ENCODE measurements at places on chromosomes 3 and 15.

DNA sequence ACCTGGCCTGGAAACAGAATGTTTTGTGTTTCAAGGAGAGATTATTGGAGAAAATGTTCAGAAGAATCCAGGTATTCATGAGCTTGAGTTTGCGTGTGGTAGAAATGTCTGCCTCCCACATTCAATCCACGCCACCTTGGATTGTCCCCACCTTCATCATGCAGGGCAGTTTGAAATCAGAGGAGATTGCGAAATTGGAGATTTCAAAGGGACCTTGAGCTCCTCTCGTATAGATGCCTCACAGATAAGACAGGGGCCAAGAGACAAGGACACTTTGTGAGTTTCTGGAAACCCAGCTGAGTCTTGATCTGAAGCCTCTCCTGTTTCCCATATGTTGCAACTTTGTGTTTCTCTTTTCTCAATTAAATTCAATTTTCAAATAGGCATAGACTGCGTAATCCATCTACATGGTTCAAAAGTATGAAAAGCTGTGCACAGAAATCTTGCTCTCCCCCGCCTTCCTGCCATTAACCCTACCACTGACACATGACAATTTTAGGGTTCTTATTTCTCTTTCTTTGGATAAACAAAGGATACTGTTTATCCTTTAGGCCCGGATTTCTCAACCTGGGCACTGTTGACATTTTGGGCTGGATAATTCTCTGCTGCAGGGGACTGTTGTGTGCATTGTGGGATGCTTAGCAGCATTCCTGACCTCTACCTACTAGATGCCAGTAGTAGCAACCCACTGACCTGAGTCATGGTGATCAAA is 53.8 kb downstream of the CMTM8 start:
- DNase-seq = no peak

- DNase-seq = no peak
Observed at GRCh38 chr15:78280319-78281072, 16.1 kb downstream of the DNAJA4 start.

GRCh38 chr15:40320931-40321371 is 2.5 kb upstream of the INAFM2 start:
- DNase-seq = peak; percentile 37

GRCh38 chr3:64518496-64518895 is 169.3 kb downstream of the ADAMTS9 start:
- no peak for DNase-seq

GRCh38 chr3:100489118-100489517 is 3.3 kb upstream of the TMEM45A start:
- no peak for DNase-seq

DNA sequence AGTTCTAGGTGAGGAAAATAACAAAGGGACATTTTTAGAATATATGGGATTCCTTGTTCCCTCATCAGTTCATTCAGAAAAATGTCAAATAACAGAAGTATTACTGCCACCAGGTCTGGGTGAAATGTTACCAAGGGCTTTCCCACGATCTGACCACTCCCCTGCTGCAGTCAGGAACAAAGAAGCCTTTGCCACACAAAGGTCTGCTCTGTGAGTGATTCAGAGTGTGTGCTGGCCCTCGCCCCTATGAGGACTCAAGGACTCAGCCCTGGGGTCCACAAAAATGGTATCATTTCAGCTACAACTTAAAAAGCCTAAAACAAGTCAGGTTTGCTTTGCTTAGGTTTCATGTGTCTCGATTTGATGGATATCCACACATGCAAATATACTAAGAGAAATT is 5.0 kb downstream of the MKRN3 start:
- no peak for DNase-seq

- DNase-seq = no peak
Observed at GRCh38 chr3:151859233-151859673, 14.2 kb upstream of the SUCNR1 start.

DNA sequence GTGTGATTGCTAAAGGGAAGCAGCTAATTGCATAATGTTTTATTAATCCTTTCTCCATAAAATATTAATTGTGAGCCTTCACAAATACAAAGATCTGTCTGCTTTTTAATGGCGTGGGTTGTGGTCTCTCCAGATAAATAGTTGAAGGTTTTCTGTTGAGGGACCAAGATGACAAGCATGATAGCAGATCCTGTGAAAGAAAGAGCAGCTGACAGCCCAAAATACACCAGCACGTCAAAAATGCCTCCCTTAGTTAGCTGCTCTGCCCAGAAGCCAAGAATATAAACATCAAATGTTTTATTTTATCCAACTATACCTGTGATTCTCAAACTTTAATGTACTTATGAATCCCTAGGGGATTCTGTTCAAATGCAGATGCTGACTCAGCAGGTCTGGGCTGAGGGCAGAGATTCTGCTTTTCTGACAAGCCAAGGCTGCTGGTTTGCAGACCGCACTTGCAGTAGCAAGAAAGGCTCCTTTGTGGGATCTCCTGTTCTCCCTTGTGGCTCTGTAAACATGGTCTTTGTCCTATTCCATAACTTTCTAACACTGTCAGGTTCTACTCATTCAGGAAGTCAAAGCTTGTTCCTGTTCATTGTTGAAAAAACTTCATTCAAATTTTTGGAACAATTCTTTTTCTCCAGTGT is 119.1 kb upstream of the SLC25A36 start:
- DNase-seq = no peak

DNA sequence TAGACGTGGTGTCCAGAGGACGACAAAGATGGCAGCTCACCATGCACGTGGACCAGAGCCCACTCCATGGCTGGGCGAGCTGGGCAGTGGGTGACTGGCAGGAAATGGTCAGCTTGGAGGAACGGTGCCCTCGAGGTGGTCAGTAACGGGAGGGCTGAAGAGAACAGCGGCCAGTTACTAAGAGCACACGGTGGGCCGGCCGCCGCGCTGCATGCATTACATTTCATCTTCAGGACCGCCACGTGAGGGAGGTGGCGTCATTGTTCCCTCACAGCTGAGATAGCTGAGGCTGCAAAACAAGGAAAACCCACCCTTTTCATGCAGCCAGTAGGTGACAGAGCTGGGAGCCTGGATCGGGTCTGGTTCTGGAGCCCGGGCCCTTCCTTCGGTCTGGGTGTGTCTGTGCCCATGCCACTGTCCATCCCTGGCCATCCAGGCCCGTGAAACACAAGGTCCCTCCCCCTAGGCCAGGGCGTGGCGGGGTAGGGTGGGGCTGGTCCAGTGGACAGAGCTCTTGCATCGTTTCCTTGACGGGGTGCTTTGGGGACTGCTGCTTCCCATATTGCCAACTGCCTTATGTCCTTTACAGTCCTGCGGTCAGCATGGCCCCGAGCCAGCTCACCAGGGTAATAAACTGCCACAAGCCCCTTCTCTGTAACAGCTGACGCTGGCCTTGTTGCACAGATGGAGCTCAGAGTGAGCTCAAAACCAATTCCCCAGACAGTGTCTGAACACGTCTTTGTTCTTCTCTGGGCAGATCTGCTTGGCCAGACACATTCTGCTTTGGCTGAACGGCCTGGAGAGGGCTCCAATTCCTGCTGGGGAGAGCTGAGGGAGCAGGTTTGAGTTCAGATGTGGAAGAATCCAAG is 51.8 kb downstream of the RGMA start:
- peak; percentile 15 for DNase-seq

DNA sequence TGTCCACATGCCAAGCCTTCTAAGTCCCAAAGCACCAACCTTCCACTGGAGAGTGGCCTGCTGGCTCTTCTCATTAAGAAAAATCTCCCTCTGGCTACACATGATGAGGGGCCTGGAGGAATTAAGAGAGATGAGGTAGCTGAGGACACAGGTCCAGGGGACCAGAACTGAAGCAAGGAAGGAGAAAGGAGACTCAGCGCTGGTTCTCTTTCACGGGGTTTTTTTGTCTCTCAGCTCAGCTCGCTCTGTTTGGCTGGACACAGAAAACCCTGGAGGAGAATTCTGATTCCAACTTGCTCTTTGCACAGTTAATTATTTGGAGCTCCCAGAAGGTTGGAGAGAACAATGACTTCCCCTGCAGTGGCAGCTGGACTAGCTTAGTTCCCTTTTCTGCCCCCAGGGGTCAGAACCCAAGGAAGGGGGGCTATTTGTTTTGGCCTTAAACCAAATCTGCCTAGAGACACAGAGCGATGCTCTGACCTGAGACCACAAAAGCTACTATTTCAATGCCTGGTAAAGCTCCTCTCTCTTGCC is 507.6 kb downstream of the FHIT start:
- no peak for DNase-seq

- DNase-seq = no peak
Observed at GRCh38 chr15:28930476-28931291, 44.9 kb downstream of the APBA2 start.

- no peak for DNase-seq
Observed at GRCh38 chr15:88788816-88789215, 14.4 kb upstream of the ACAN start.

DNA sequence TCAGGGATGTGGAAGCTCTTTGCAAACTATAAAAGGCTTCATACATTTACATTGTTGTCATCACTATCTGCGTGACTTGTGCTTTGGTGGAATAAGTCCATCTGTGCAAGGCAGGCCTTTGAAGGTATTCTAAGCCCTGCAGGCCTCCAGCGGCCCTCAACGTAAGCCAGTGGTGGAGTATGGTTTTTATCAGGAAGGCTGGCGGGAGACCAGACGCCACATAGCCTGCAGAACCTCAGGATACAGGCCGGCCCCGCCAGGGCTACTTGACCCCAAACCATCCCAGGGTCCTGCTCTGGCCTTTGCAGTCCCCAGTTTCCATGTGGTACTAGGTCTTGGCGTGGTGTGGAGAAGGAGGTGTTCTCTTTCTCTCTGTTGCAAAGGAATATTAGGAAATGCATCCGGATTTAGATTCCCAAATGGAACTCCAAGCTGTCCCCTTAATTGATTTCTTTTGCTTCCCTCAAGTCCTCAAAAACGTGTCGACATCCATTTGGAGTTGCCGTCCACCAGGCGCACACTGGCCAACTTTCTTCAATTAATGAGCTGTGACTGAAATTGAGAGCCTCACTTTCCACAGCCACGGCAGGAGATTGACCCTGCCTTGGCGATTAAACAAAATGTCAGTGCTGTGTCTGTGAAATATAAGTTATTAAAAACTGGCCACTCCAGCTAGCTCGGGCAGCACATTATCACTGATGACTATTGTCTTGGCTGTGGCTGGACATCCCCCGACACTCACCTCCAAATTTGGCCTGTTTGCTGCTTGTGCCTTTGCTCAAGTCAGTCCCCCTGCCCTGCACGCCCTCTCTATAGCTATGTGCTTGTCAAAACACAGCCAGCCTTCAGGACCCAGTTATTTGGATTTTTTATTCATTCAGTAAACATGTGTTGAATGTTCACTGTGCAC is 239.8 kb upstream of the TLE3 start:
- DNase-seq = no peak

GRCh38 chr3:134239538-134239937 is 11.1 kb downstream of the RYK start:
- DNase-seq = no peak

DNA sequence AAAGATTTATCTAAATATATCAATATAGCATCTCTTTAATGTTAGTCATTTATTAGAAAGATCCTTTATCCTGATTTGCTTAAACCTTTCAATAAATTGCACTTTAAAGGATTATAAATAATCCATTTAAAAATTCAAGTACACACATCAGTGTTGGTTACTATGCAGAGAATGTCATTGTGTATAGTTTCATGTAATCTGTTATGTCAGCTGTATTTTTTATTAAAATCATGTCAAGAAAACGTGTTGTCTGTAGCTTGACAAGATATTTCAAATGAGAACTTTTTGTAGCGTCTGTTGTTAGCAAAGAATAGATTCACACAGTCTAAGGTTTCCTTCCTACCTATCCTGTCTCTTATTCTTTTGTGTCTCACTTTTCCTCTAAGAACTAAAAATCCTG is 7.8 kb downstream of the PDHB start:
- no peak for DNase-seq

- DNase-seq = peak; percentile 33
Observed at GRCh38 chr3:160661660-160662059, 15.3 kb upstream of the ARL14 start.

GRCh38 chr3:72004749-72005292 is 219.9 kb upstream of the PROK2 start:
- DNase-seq = no peak

- DNase-seq = no peak
Observed at GRCh38 chr15:64090527-64090926, 3.1 kb downstream of the CIAO2A start.

- DNase-seq = no peak
Observed at GRCh38 chr15:40087991-40088928, 20.4 kb downstream of the BMF start.

GRCh38 chr15:65870889-65871533 is 1.7 kb downstream of the RAB11A start:
- peak; percentile 13 for DNase-seq

DNA sequence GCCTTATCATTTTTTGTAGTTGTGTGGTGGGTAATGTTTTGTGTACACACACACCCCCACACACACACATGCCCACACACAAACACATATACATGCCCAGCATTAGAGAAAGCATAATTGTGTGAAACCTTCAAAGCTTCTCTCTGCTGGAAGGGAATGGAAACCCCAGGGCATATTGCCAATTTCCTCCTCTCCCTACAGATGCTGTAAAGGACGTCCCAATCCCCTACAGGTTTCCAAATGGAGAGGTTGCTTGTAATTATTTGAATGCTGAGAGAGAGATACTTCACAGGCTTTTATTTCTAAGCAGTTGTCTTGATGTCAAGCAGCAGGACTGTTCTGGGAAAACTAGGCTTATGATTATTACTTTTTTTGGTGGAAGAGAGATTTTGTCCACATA is 23.0 kb upstream of the CCK start:
- DNase-seq = peak; percentile 26

- DNase-seq = no peak
Observed at GRCh38 chr3:81886081-81886480, 124.6 kb upstream of the GBE1 start.

- no peak for DNase-seq
Observed at GRCh38 chr3:84961521-84962255, 2.9 kb downstream of the CADM2 start.

- no peak for DNase-seq
Observed at GRCh38 chr3:153657461-153657860, 463.7 kb upstream of the ARHGEF26 start.

- DNase-seq = no peak
Observed at GRCh38 chr3:180828001-180828720, 84.3 kb upstream of the FXR1 start.

- no peak for DNase-seq
Observed at GRCh38 chr15:69071260-69071659, 56.8 kb downstream of the NOX5 start.

- peak; percentile 75 for DNase-seq
Observed at GRCh38 chr3:108090049-108090700, 656 bp downstream of the CD47 start.
